GM12878 (cell line): ENCODE measurements at places on chromosomes 12 and 14. TPM values are rescaled to one million over a fixed set of nuclear protein-coding genes. Genes with fewer than 3 reads are reported as not detected.

SPTB gene
- polyA plus RNA-seq, result not detected in 2 replicates

MMP19 gene
- polyA plus RNA-seq, result not detected in 2 replicates

GYS2 gene
- polyA plus RNA-seq, result not detected in 2 replicates

DNA sequence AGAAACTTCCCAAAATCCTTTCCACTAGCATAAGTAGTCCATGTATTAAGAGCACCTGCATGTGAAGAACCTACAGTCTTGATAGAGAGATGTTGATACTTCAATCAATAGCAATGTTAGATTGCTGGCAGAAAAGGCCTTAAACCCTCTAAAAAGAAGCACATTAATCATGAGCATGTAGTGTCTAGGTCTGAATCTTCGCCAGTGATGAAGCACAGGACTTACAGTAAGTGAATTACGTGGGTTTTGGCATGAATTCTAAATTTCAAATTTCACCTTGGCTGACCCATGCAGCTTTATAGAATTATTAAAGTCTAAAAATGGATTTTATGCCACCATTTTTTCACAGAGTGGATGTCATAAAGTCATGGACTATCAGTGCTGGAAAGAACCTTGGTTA, 791.6 kb upstream of the NOVA1 start:
- no peak overlapping the region for H3K27ac ChIP-seq
- H3K27me3 ChIP-seq, result no peaks in the 10 kb centered on the region
- H3K4me1 ChIP-seq, result no peaks in the 10 kb centered on the region
- H3K36me3 ChIP-seq, result no peaks in the 10 kb centered on the region
- no peak overlapping the region for H3K4me3 ChIP-seq

GRCh38 chr12:43551279-43551970, 578 bp downstream of the ADAMTS20 start:
- no peak overlapping the region for H3K27ac ChIP-seq
- no peaks in the 10 kb centered on the region for H3K27me3 ChIP-seq
- H3K4me1 ChIP-seq, result no peaks in the 10 kb centered on the region
- no peak for DNase-seq
- no peak overlapping the region for H3K4me3 ChIP-seq

DNA sequence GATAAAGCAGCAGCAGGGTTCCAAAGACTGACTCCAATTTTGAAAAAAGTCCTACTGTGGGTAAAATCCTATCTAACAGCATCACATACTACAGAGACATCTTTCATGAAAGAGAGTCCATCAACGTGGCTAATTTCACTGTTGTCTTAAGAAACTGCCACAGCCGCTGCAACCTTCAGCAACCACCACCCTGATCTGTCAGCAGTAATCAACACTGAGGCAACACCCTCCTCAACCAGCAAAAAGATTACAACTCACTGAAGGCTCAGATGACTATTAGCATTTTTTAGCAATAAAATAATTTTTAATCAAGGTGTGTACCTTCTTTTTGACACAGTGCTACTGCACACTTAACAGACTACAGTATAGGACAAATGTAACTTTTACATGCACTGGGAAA, 6.6 kb downstream of the CAPRIN2 start:
- no peak for DNase-seq
- H3K4me3 ChIP-seq, result no peak overlapping the region
- H3K27ac ChIP-seq, result no peak overlapping the region
- H3K27me3 ChIP-seq, result no peaks in the 10 kb centered on the region
- H3K36me3 ChIP-seq, result no peaks in the 10 kb centered on the region
- peaks cover 3% of the 10 kb centered on the region; the same call in 1 of the 2 replicates for H3K4me1 ChIP-seq

GRCh38 chr12:57111031-57111734, at the start of gene STAT6:
Gene STAT6, minus strand, starts transcription at chr12:57111362. Its CDS starts 3,084 bp downstream, at chr12:57108278.
- peak within 1 kb of the TSS; percentile 95 for H3K4me3 ChIP-seq
- H3K27me3 ChIP-seq, result no peaks in the 10 kb centered on the region
- H3K27ac ChIP-seq, result peak within 1 kb of the TSS; percentile 97
- H3K36me3 ChIP-seq, result peaks cover 14% of the 10 kb centered on the region
- no peak for DNase-seq
- peaks cover 8% of the 10 kb centered on the region for H3K4me1 ChIP-seq

GRCh38 chr12:32197421-32197820, 90.8 kb downstream of the BICD1 start:
- no peaks in the 10 kb centered on the region for H3K27me3 ChIP-seq
- DNase-seq, result no peak
- no peak overlapping the region for H3K27ac ChIP-seq
- no peaks in the 10 kb centered on the region for H3K36me3 ChIP-seq
- H3K4me1 ChIP-seq, result no peaks in the 10 kb centered on the region

TTC6 gene
- not detected in 2 replicates for polyA plus RNA-seq

GRCh38 chr12:65649126-65649525, 175.2 kb upstream of the HMGA2 start:
- H3K4me1 ChIP-seq, result no peaks in the 10 kb centered on the region
- no peak overlapping the region for H3K27ac ChIP-seq
- H3K27me3 ChIP-seq, result no peaks in the 10 kb centered on the region
- H3K4me3 ChIP-seq, result no peak overlapping the region
- H3K36me3 ChIP-seq, result no peaks in the 10 kb centered on the region
- DNase-seq, result no peak

GRCh38 chr12:129911428-129912049, 7.7 kb upstream of the TMEM132D start:
- no peak overlapping the region for H3K27ac ChIP-seq
- H3K27me3 ChIP-seq, result no peaks in the 10 kb centered on the region
- H3K36me3 ChIP-seq, result no peaks in the 10 kb centered on the region

SMCO3 gene
- 0.23 and 0.35 TPM in 2 replicates for polyA plus RNA-seq

P2RX2 gene
- polyA plus RNA-seq, result not detected in 2 replicates

GRCh38 chr12:108696111-108696995, 35.0 kb downstream of the CORO1C start:
- H3K27ac ChIP-seq, result peak overlapping the region; percentile 38
- H3K36me3 ChIP-seq, result peaks cover 36% of the 10 kb centered on the region
- no peak overlapping the region for H3K4me3 ChIP-seq
- H3K4me1 ChIP-seq, result peaks cover 43% of the 10 kb centered on the region

GRCh38 chr12:104133866-104134265, 4.1 kb downstream of the NFYB start:
- no peak overlapping the region for H3K27ac ChIP-seq
- peaks cover 6% of the 10 kb centered on the region; the same call in 1 of the 2 replicates for H3K4me1 ChIP-seq
- no peak overlapping the region for H3K4me3 ChIP-seq
- no peak for DNase-seq

FBXL14 gene
- 1.7 and 1.8 TPM in 2 replicates for polyA plus RNA-seq

- H3K36me3 ChIP-seq, result peaks cover 4% of the 10 kb centered on the region
- H3K27ac ChIP-seq, result no peak overlapping the region
- no peaks in the 10 kb centered on the region for H3K27me3 ChIP-seq
- H3K4me3 ChIP-seq, result no peak overlapping the region
- DNase-seq, result no peak
Observed at GRCh38 chr12:50637870-50638481, 125.9 kb upstream of the ATF1 start.

- no peaks in the 10 kb centered on the region for H3K27me3 ChIP-seq
- no peak overlapping the region for H3K4me3 ChIP-seq
- peak overlapping the region; percentile 58; the same call in 1 of the 2 replicates for H3K27ac ChIP-seq
- DNase-seq, result no peak
Observed at GRCh38 chr12:110533607-110534006, 31.5 kb downstream of the RAD9B start.
